ENCODE measurements at places on chromosomes 6 and 20.

GRCh38 chr20:14259689-14260088 is 77.7 kb downstream of the FLRT3 start:
- no peak for DNase-seq

GRCh38 chr6:128929869-128930268 is 46.9 kb downstream of the LAMA2 start:
- no peak for DNase-seq

DNA sequence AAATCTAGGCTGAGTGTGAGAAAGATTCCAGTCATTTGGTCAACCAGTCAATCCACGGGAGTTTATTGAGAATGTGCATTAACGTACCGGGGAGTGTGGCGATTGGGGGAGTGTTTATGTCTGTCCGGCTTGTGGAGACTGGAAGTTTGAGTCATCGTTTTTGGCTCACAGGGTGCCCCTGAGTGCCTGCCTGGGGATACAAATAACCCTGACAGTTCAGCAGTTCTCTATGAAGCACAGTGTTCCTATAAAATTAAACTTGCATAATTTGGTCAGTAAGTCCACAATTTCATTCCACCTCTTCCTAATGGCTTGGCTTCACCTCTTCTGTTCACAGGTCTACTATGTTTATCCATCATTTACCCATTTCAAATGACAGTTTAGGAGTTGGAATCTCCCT is 72.6 kb upstream of the PLEKHG1 start:
- no peak for DNase-seq

DNA sequence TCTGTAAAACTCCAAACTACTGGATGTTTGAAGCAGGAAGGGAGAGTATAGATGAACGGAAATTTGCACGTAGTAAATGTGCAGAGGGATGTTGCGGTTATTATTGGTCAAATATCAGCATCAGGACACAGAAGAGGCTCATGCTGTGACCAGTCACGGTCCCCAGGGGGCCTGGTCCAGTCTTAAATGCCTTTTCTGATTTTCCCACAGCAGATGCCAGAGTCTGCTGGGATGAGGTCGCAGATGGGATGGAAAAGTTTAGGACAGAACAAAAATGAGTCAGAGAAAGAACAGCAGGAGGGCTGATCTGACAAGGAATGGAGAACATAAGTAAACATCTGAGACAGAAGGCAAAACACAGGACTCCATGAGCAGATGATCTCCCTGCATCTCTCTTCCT is 11.7 kb upstream of the SIRPG start:
- no peak for DNase-seq

- no peak for DNase-seq
These were observed 590.9 kb upstream of the CITED2 start for GRCh38 chr6:139965393-139965792.

Data from anterior cingulate cortex (tissue), 58 donors.